ENCODE measurements at places on chromosomes 1 and 21. TPM values are rescaled to one million over a fixed set of nuclear protein-coding genes. Genes with fewer than 3 reads are reported as not detected.

The SELE gene
- 0.18 TPM for total RNA-seq

The OR2L3 gene
- total RNA-seq = not detected

The GPX7 gene
- total RNA-seq = 1.6 TPM

The HES5 gene
- total RNA-seq = not detected

The PCP4 gene
- total RNA-seq = not detected

DNA sequence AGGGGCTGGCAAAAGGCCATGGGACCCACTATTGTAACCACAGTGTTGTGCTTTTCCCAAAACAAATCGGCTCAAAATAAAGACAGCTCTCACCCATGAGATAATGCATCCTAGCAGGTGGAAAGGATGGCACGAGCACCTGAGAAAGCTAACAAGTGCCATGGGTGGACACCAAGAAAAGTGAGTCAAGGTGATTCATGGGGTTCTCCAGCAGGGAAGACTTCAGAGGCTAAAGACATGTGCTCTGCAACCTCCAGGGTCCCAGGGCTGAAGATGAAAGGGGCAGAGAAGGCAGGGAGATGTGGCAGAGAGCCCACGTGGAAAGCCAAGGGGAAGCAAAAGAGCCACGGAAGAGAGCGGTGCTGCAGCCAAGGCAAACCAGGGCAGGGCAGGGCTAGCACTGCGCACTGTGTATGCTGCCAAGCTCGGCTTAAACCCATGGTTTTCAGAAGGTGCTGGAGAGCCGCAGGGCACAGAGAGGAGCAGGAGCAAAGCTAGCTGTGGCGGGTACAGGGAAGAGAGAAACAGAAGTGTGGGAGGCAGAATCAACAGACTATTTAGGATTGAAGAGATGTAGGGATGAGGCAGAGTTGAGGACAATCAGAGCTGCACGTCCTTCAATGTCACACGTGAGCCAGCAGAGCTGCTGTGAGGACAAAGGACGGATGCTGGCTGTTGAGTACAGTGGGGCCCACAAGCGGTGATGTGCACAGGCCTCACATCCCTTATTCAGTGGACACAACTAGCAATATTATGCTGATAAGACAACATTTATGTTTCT, 41.8 kb upstream of the C1orf198 start:
- DNase-seq = no peak
- no peaks in the 10 kb centered on the region for H3K4me1 ChIP-seq
- H3K27me3 ChIP-seq = no peaks in the 10 kb centered on the region
- peaks cover 3% of the 10 kb centered on the region for H3K36me3 ChIP-seq
- H3K4me3 ChIP-seq = no peak overlapping the region
- no peak overlapping the region for H3K27ac ChIP-seq

GRCh38 chr1:223123011-223123610, 19.9 kb downstream of the TLR5 start:
- no peaks in the 10 kb centered on the region for H3K36me3 ChIP-seq
- H3K27ac ChIP-seq = no peak overlapping the region
- H3K4me3 ChIP-seq = no peak overlapping the region

- H3K4me1 ChIP-seq = no peaks in the 10 kb centered on the region
- H3K4me3 ChIP-seq = no peak overlapping the region
- H3K27ac ChIP-seq = no peak overlapping the region
- no peaks in the 10 kb centered on the region for H3K27me3 ChIP-seq
- H3K36me3 ChIP-seq = no peaks in the 10 kb centered on the region
- no peak for DNase-seq
These were observed 50.2 kb upstream of the WASF2 start for GRCh38 chr1:27539901-27540861.

DNA sequence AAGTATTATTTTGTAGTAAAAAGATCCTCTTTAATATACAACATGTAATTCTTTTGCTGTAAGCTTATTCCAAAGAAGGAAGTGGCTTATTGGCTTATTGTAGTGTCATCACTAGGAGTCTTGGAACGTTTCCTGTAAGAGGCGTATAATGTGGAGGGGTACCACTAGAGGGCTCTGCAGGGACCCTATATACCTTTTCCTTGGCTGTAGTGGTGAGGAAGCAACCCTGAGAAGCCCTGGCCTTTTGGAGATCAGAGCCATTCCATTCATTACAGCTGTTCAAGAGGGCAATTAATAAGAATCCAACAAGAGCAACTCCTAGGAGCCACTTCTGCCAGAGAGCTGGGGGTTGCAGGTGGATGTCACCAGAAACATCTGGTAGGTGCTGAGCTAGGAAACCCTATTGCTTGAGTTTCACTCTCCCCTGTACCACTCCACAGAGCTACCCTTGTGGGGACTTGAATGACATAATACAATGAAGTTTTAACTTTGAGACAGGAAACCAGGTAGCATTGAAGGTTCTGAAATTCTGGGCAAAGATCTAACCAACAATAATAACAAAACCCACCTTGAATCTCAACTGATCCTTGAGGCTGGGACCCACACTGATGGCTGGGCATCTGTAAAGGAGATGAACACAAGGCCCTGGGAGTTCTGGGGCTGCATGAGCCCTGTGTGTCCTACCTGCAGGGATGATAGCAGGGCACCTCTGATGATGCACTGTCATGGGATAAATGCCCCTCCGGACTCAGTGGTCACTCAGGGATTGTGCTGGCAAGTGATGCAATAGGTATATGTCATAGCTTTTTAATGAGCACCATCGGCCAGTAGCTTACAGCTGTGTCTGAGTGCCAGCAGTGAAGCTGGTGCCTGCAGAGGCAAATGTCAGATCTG, 160.2 kb upstream of the COA6 start:
- H3K36me3 ChIP-seq = no peaks in the 10 kb centered on the region
- no peak overlapping the region for H3K4me3 ChIP-seq
- H3K27me3 ChIP-seq = no peaks in the 10 kb centered on the region
- DNase-seq = no peak
- no peaks in the 10 kb centered on the region for H3K4me1 ChIP-seq

GRCh38 chr1:152623203-152623844, 421 bp upstream of the LCE3A start:
- H3K36me3 ChIP-seq = no peaks in the 10 kb centered on the region
- H3K27ac ChIP-seq = no peak overlapping the region
- no peak for DNase-seq
- no peak overlapping the region for H3K4me3 ChIP-seq

All from right lobe of liver (tissue), 6 donors.